ENCODE measurements at places on chromosomes 5 and 9.

- no peak for DNase-seq
Measured at GRCh38 chr9:592225-592624, 249.3 kb upstream of the DMRT1 start.

DNA sequence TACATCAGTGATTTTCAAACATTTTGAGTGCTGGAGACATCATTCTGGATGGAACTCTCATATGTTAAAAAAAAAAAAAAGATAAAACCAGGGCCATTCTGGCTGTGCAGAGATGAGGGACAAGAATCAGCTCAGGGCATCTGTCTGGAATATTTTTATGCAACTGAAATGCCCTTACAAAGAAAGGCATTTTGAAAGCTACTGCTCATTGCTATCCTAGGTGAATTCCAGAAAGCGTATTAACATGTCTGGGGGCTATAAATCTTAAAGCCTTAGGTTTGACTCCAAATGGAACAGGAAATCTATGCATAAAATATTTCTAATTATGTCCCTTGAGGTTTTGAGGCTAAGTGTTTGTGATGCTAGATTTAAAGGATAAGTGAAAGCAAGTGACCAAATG is 14.9 kb upstream of the PCSK1 start:
- DNase-seq: no peak

- DNase-seq: no peak
Measured at GRCh38 chr9:121107029-121107428, 32.3 kb downstream of the CNTRL start.

DNA sequence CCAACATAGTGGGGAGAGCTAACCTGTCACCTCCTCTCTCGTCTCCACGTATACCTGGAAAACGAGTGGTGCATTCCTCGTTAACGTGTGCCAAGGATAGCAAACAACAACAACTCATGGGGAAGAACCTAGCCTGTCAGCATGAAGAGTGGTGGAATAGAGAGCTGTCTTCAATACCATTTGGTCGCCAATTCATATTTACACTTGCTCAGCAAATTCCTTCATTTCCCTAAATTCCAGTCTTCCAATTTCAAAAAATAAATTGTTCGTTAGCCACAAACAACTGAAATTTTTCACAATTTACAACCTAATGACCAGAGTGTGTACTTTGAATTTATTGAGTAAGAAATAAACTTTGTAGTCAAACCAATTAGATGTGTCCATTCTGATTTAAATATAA is 344.8 kb downstream of the NTRK2 start:
- DNase-seq: no peak

DNA sequence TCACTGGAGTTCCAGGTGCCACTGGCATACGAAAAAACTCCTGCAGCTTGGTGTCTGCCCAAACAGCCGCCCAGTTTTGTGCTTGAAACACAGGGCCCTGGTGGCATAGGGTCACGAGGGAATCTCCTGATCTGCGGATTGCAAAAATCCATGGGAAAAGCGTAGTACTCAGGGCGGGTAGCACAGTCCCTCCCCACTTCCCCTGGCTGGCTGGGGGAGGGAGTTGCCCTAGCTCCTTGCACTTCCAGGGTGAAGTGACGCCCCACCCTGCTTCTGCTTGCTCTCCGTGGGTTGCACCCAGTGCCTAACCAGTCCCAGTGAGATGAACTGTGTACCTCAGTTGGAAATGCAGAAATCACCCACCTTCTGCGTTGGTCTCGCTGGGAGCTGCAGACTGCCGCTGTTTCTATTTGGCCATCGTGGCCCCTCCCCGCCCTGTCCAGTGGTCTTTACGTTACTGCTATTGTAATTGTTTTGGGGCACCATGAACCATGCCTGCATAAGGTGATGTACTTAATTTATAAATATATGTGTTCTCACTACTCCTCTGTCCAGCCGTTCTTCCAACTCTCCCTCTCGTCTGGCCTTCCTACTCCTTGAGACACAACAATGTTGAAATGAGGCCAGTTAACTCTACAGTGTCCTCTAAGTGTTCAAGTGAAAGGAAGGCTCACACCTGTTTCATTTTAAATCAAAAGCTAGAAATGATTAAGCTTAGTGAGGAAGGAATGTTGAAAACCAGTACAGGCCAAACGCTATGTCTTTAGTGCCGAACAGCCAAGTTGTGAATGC is 65.9 kb downstream of the CCDC171 start:
- no peak for DNase-seq

- no peak for DNase-seq
Measured at GRCh38 chr5:68283766-68284165, 68.2 kb downstream of the PIK3R1 start.

DNA sequence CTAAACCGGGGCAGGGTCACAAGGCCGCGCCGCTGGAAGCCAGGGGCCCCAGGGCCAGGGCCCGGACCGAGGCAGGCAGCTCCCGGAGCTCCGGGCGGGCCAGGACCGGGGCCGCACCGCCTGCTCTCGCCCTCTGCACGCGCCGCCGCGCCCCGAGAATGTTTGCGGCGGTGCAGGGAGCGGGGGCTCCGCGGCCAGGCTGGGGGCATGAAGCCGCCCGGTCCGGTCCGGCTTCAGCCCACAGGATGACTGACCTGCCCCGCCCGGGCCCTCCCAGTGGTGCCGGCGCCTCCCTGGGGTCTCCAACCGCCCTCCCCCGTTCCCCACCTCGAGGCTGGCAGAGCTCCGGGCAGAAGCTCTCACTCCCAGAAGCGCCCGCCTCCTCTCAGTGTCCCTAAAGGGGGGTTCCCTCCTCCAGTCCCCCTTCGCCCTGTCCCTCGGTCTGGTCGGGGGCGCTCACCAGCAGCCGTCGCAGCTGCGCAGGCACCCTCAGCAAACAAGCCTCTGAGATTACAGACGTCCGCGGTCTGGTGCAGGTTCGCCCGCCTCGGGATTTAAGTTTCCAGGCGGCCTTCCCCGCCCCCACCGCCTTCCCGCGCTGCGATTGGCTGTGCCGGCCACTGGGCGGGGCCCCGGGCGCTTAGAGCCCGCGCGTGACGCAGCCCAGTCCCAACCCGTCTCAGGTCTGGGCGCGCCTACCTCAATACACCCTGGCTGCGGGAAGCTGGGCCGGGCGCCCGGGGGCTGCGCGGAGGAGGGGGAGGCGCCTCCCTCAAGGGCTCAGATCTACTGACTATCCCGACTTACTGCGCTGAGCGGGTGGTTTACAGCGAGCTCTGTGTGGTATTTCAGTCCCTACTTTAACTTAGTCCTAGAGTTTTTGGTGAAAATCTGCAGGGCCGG is at the start of gene CTSV:
Gene CTSV, minus strand, starts transcription at position 532 of the 903 bp plus-strand sequence. CDS start 1,099 bp downstream, outside the sequence.
- peak; percentile 93 for DNase-seq

- DNase-seq: no peak
Measured at GRCh38 chr5:147479949-147480348, 29.9 kb downstream of the DPYSL3 start.

DNA sequence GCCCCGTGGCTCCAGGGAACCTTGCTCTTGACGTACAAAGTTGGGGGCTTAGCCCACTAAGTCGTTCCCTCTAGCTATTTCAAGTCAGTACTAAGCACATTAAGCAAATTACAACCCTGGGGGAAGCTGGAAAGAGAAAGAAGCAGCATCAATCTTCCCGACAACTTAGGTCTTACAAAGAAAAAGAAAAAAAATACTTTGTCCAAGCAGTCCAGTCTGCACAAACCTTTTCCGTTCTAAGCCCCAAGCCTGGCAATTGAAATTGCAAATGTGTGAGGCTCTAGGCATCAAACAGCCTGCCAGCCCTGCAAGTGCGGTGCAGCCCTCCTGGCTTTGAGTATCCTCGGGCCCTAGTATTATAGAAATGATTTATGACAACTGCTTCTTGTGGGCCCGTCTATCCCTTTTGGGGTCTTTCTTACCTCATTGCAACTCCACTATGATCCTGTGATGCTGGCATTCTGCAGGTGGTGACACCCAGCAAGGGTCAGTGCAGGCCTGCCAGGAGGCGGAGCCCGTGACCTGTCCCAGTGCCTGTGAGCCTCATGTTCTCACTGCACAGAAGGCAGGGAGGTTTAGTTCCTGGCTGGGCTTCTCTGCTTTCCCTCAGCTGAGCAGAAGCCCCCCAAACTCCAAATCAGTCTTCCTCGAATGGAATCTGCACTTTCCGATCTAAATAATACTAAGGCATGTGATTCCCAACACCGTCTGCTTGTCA is 232.3 kb upstream of the IRX2 start:
- no peak for DNase-seq

DNA sequence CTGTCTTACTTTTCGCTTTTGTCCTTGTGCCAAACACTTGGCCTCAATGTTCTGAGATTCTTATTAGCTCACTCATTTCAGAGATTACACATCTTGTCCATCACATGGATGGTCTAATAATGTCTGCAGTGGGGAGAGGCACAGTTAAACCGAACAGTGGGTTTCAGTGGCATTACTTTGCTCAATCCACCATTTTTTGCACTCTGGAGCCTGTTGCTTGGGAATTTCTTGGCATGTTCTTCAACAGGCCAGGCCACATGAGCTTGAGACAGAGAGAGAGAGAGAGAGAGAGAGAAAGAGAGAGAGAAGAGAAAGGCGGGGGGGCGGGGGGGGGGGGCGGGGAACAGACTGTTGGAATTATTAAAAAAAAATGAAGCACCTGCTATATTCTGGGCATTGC is 1327.8 kb upstream of the WWC1 start:
- no peak for DNase-seq

DNA sequence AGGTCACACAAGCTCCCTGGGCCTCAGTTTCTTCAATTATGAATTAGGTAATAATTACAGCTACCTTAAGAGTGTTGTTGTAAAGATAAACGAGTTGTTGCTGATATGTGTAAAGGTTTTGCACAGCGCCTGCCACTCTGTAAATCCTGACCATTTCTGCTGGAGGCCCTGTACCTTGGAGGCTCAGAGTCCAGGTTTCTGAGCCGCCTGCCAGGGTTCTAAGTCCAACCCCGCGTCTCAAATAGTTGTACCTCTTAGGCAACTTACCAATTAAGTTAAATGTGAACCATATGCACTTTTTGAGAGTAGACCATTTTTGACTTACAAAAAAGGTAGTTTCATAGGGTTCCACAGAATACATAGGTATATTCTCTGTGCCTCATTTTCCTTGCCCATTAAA is 156.8 kb upstream of the KLF9 start:
- DNase-seq: no peak

- no peak for DNase-seq
Measured at GRCh38 chr5:150511578-150512367, 3.8 kb downstream of the NDST1 start.

All from D721Med (cell line).